ENCODE measurements at places on chromosomes 5 and 9. TPM values are rescaled to one million over a fixed set of nuclear protein-coding genes. Genes with fewer than 3 reads are reported as not detected.

The HRH2 gene
- total RNA-seq = 94.7 TPM

DNA sequence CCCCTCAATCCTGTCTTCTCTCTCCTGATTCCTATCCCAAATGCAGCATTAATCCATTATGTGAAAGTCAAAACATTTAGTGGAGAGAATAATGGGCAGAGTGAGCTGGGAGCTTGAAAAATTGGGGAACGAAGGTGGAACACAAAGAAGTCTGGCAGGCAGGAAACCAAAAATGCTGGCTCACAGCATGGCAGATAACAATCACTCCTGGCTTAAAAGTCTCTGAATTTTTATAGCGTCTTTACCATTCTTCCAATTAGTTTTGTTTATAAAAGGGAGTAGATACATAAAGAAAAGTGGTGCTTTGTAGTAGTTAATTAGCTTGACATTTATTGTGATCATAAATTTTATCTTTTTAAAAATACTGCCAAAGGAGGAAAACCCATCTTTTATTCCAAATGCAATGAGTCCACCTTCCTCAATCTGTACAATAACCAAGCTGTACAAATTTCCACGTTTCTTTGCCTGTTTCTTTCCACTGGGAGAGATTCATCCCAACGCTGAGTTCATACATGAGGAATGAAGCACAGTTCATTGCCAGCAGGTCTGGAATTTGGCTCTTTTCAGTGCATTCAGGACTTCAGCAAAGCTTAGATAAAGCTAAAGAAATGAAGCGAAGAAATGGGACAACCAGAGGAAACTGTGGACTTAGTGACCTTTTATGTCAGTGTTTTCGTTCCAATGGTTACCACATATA, 174.7 kb downstream of the HMHB1 start:
- DNase-seq = no peak

DNA sequence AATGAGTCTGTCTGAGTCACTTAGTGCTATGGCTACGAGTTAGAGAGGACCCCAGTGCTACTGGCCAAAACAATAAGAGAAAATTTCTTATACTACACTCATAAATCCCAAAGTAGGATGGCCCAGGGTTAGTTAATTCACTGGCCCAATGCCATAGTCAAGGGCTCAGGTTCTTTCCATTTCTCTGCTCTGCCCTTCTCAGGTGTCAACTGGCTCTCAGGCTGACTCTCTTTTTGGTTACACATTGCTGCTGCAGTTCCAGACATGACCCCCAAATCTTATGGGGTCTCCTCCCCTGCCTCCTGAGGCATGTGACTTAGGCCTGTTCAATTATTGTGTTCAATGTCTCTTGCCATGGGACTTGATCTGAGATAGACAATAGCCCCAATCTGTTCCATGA, 70.4 kb downstream of the ARHGEF37 start:
- no peak for DNase-seq

- no peak for DNase-seq
Observed at GRCh38 chr5:143347046-143347445, 56.4 kb downstream of the NR3C1 start.

DNA sequence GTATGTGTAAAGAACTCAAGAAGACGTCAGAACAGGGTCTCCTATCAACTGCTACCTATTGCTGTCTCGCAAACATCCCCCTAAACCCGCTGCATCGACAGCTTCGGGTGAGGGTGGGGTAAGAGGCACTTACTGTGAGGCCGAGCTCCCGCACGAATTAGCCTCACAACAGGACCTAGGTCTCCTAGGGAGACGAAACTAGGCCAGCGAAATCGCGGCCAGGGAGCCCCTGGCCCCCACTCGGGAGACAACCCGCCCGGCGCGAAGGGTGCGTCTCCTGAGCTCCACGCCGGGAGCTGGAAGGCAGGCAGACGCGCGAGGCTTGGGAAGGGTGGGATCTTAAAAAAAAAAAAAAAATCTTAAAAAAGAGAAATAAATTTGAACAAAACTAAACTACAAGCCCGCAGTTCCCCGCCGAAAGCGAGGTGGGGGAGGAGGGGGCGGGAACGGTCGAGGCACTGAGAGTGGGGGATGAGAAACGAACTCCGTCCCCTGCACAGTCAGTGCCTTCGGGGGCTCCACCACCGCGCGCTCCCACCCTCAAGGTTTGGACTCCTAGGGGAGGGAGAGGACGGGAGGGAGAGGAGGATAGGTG, 33.0 kb upstream of the NFIB start:
- DNase-seq = no peak

The CTNNAL1 gene
- total RNA-seq = 24.8 TPM

DNA sequence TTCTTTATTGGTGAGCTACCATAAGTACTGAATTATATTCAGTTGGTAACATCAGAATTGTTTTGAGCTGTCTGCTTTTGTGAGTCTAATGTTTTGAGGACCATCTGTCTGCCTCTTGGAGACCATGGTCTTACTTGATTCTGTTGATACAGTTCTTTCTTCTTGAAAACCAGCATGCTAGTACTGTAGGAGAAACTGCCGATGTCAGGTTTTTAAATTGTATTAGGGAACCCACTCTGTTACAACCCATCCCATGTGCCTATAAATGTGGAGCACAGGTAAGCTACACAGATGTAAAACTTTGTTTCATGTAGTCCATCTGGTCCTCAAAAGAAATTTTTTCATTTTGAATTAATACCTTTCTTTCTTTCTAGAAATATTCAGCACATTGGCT, 103.4 kb upstream of the DMRTA1 start:
- DNase-seq = no peak

The CDH12 gene
- total RNA-seq = not detected

The TOR4A gene
- total RNA-seq = 11.6 TPM

GRCh38 chr5:5183933-5184332, 43.8 kb downstream of the ADAMTS16 start:
- no peak for DNase-seq

DNA sequence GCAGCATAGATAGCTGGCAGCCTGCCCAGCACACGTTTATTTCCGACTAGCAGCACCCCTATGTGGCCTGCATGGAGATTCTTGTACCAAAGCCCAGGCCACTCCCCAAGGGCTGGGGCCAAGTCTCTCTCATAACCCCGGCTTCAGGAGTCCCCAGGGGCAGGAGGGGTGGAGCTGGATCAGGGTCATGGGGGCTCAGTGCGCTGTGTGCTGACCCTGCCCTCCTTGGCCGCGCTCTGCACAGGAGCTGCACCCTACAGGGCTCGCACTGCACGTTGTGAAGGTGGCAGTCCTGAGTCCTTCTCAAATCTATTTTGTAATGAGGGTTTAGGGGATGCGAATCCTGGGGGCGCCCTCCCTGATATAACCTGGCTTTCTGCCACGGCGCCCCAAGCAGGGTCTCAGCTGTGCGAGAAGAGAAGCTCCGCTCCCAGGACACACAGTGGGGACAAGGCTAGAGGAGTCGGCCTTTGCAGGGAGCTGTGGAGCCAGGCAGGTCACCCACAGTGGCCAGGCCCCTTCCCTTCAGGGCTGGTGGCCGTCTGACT, 28.6 kb downstream of the NKD2 start:
- DNase-seq = no peak
